ENCODE measurements at places on chromosomes 11 and 22.
A peak's percentile ranks its signal among the peaks of the same experiment; 100 is the strongest.

GRCh38 chr11:3191586-3192324, 26.6 kb upstream of the OSBPL5 start:
- no peak for DNase-seq

DNA sequence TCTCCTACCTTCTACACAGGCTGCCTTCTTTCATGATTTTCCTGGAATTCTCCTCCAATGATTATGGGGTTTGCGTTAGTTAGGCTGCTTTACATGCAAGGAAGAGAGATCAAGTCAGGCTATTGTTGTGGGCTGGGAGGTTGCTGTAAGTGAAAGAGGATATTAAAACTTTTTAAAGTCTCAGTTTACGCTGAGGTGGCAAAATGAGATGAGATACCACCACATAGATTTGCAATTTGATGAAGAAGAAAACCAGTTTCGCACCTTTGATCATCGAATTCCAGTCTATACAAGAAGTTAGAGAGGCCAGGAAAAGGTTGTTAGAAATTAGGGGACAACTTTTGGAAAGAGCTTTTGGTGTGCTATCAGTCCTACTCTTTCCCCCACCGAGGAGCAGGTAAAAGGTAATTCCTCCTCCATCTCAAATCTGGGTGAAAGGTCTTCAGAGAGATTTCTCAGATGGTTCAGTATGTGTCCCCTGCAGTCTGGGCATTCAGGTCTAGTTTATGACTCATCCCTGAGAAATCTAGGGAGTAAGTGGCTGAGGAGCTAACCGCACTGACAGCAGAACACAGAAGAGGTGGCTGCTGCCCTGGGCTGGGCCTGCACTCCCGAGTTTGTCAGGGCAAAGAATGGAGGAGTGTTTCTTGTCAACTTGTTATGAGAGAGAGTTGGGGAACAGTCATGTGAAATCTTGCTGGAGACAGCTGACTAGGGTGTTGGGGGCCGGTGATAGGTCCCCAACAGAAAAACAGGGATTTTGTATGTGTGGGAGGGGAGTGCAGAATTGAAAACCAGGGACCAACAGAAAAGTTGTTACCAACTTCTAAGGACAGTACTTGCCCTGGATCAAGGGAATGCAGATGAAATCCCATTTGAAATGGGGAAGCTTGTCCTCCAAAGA, 34.7 kb downstream of the CCDC83 start:
- DNase-seq = no peak

DNA sequence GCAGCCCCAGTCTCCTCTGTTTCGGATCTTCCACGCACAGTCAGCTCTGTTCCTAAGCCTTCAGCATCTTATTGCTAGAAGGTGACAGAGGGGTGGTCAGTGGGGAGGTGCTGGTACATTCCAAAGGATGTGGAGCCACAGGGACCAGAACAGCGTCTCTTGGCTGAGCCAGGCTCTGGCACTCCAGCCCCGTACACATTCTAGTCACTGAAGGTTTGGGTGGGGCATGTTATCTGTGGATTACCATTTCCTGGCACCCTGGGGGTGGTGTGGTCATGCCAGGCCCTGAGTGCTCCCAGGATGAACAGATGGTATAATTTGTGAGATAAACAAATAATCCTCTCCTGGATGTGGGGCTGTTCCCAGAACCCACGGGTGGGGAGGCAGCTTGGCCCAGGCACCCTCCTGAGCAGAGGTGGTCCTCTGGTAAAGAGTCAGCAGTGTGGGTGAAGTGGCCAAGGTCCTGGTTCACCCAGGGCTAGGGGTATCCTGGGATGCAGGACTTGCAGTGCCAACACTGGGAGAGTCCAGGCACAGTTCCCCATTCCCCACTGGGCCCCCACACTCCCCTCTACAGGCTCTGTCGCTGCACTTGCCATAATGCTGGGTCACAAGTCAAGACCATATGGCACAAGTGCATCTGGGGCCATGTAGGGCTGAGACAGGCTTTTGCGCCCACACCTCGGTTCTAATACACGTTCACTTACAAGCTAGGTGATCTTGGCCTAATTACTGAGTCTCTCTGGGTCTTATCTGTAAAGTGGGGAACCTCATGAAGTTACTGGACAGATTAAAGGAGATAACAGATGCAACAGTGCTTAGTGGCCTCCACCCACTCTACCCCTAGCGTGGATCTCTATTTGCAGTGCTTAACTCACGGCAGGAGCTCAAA, 33.0 kb downstream of the DKK3 start:
- no peak for DNase-seq

GRCh38 chr11:4202749-4203148, 108.2 kb downstream of the RRM1 start:
- DNase-seq = no peak

DNA sequence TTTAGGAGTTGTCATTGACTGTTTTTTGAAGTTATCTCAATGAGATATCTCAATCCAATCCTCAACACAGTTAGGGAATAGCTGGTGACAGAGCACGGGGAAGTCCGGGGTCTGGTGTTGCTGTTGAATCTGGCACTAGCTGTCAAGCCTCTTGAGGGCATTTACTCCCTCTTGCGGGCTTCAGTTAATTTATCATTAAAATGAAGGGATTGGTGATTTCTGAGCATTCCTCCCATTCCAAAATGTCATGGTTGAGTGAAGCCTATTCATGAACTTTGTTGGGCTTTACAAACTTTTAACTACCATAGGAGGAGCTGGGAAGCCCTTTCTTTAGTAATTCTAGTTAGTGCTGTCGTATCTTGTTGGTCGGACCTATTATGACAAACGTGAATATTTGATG, 40.2 kb downstream of the UVRAG start:
- no peak for DNase-seq

- DNase-seq = no peak
These were observed 788 bp downstream of the LIN7C start for GRCh38 chr11:27505781-27506180.

- peak; percentile 63 for DNase-seq
These were observed 1.9 kb downstream of the SYVN1 start for GRCh38 chr11:65132238-65132987.

DNA sequence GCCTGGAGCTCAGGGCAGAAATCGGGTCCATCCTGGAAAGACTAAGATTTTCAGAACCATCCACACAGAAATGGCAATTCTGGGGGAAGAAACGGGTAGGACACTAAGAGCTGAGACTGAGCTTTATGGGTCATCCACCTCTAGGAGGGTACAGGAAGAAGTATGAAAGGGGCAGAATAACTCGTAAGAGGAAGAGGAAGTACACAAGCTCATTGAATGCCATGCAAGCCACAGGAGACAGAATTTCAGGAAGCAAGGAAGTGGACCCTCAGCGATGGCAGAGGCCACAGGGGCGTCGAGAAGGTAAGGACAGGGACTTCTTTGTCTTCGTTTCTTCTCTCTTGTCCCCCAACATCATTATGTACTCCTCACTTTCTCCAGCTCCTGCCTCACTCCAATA, 169.6 kb downstream of the MAML2 start:
- no peak for DNase-seq

GRCh38 chr11:126797457-126798169, 203.0 kb downstream of the KIRREL3 start:
- no peak for DNase-seq

- no peak for DNase-seq
These were observed 1436.3 kb downstream of the TBC1D22A start for GRCh38 chr22:48198489-48199459.

DNA sequence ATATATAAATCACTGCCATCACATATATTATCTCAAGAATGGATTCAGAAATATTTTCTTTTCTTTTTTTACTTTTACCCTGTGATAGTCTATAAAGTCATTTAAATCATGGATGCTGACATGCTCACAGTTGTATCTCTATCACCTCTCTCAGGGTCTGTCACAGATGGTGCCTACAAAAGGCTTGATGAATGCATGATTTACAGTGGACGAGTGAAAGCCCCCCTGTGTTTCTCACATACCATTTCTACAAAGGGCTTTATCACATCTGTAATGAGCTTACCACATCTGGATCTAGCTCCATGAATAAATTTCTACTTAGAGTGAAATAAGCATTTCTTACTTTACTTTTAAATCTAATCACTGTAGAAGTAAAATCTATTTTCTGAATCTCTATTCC, 121.4 kb upstream of the CARD18 start:
- no peak for DNase-seq

DNA sequence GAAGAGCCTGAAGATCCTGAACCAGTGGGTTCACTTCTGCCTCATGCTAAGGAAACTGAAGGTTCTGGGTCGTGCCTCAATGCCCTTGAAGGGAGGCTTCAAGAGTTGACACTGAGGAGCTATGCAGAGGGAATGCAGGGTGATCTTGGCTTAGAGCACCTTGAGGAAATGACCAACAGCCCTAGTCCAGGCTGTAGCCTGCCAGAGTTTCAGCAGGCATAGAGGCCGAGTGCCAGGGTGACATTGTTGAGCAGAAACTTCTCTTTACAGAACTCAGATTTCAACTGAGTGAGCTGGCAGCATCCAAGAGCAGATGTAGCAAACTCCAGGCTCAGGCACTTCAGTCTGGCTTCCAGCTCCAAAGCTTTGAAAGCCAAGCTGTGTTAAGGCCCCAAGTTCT, 23.1 kb upstream of the CAPRIN1 start:
- DNase-seq = no peak

DNA sequence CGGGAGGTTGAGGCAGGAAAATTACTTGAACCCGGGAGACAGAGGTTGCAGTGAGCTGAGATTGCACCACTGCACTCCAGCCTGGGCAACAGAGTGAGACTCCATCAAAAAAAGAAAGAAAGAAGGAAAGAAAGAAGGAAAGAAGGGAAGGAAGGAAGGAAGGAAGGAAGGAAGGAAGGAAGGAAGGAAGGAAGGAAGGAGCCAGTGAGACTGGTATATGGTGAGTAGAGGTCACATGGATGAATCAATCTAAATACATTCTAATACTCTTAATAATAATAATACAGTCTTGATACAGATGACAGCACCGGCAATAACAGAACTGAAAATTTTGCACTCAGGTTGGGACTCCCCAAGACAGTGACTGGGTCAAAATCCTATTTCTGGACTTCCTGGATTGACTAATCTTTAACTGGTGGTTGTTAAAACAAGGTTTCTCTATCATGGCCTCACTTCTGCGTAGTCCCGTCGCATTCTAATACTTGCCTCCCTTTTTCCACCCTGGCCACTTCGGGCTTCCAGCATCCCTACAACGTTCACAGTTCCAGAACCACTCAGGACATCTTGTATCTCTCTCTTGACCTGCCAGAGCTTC, 53.5 kb upstream of the EIF3M start:
- DNase-seq = no peak

DNA sequence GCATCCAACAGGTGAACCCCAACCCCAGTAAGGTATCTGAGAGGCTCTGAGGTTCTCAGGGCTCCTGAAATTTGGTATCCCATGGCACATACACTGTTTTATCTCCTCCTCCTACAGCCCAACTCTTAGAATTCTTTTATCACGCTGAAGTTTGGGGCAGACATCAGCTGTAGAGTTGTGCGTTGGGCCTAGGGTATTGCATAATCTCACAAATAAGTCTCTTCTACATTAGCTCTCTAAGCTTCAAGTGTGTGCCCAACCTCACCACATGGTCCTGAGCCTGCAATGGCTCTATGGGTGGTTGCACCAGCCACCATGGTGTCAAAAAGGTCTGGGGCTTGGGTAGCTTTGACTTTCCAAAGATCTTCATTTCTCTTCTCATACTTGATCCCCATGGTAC, 603.0 kb downstream of the BUD13 start:
- DNase-seq = no peak

DNA sequence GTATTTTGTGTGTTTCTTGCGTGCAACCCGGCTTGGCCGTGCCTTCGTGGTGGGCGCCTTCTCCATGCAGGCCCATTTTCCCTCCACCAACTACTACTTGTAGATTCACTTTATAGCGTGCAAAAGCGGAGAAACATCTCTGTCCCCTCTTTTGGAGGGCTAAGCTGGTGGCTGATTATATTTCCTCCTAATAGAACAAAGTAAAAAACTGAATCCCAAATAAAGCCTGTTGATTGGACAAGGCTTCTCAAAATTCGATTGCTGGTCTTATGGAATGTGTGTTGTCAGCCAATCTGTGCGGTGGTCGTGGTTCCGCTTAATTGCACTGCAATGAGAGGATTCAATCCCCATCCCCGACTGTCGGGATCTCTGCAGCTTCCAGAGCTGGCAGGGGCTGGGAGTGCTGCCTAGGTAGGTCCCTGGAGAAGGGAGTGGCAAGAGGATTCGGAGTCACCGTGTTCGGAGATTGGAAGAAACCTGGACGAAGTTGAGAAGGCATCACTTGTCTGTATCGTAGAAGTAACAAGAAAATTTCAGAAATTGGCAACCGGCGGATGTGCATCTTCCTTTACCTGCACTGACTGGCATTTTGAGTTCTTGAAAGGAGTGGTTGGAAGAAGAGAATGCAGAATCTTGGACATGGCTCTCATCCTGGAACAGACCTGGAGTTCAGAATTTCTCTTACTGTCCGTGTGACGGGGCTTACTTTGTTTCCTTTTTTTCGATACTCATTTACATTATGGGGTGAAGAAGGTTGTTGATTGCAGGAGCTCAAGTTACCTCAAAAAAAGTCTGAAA, 1.1 kb downstream of the HMGXB4 start:
- DNase-seq = no peak
